ENCODE measurements at places on chromosomes 3 and 15.

- DNase-seq, result peak; percentile 67
Measured at GRCh38 chr15:38263996-38264395, 11.4 kb downstream of the SPRED1 start.

GRCh38 chr3:138249636-138250035 lies 62.5 kb downstream of the ARMC8 start:
- DNase-seq, result no peak

GRCh38 chr3:52279596-52279995 lies 1.1 kb upstream of the WDR82 start:
- no peak for DNase-seq

- DNase-seq, result peak; percentile 71
Measured at GRCh38 chr3:65732051-65732935, 306.4 kb downstream of the MAGI1 start.

- no peak for DNase-seq
Measured at GRCh38 chr3:87233805-87234204, 6.7 kb downstream of the CHMP2B start.

DNA sequence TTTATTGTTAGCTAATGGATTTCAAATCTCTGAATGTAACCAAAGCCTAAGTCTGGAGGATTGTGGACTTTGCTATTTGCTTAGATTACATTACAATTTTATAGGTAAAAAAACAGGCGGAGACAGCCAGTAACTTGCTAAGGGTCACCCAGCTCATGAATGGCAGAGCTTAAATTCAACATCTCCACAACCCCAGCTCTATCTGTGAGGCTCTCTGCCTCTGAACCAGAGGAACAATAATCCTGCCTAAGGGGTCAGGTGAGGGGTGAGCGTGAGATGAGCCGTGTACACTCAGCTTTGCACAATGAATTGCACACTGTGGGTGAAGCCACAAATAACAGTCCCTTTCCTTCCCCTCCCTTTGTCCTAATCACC lies 69.8 kb upstream of the SPATA12 start:
- DNase-seq, result no peak

- DNase-seq, result no peak
Measured at GRCh38 chr3:185827595-185828344, 2.9 kb upstream of the IGF2BP2 start.

DNA sequence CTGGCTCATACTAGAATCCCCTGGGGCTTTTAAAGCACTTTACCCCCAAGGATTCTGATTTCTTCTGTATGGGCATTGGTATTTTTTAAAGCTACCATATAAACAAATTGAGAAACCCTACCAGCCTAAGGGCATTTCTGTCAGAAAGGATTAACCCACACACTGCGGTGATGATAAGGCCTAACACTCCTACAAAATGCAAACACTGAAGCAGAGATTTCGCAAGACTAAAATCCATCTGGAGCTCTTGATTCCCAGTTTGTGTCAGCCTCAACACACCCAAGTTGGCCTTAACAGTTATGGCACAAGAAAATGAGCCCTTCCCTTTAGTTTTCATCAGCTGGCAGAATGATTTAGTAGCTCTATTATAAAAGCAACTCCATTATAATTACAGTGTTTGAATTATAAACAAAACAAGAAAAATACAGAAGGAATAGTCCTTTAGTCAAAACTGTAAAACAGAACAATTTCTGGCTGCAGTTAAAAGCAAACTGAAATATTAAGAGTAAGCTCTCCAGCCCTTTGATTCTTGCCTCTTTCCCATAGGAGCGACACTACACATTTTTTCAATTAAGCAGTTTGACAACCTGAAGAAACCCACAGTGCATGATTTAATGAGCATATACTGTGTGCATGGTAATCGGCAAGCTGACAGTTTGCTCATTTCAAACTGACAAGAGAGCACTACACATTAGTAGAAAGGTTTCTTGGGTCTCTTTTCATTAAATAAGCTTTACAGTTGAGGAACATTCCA lies 441.2 kb downstream of the FHIT start:
- DNase-seq, result peak; percentile 15

DNA sequence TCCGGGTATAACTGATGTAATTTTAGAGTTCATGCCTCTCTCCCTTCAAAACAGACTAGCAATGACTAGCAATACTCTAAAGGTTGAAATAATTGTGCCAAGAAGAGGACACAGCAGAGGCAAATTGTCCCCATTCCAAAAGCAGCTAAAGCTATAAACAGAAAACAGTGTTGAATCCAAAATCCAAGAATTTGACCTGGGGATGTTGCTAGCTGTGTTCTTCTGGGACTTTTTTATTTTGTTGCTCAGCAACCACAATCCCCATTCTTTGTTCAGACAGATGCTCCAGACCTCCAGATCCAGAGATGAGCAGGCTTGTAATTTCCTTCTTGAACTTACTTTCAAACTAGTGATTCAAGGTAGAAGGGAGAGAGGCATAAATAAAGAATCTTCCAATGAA lies 191.5 kb downstream of the FOXB1 start:
- DNase-seq, result no peak

- peak; percentile 76 for DNase-seq
Measured at GRCh38 chr3:53219895-53220483, 35.8 kb downstream of the TKT start.

- DNase-seq, result peak; percentile 39
Measured at GRCh38 chr3:63069806-63070475, 194.7 kb upstream of the CADPS start.

DNA sequence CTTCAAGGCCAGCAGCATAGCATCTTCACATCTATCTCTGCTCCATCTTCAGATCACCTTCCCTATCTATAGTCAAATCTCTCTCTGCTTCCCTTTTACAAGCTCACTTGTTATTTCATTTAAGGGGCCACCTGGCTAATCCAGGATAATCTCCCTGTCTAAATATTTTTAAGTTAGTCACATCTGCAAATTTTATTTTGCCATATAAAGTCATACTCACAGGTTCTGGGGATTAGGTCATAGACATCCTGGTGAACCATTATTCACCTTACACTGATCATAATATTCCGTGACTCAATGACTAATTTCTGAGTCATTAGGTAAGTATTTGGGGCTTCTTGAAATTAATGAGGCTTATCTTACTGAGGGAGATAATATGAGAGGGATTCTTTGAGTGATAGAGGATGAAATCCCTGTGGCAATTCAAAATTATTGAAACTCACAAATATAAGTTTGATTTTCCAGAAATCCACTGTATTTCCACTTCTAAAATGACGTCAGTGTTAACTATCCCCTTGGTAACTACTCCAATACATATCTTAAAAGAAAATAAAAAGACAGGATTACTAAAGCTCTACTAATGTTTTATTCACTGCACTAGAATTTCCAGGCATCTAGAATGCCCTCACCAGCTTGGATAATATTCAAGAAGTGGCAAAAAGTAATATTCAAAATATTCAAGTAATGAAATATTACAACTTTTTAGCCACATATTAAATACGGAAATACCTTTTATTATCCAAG lies 93.7 kb upstream of the RBMS3 start:
- peak; percentile 96 for DNase-seq

- peak; percentile 98 for DNase-seq
Measured at GRCh38 chr3:30659270-30660130, 53.1 kb downstream of the TGFBR2 start.

DNA sequence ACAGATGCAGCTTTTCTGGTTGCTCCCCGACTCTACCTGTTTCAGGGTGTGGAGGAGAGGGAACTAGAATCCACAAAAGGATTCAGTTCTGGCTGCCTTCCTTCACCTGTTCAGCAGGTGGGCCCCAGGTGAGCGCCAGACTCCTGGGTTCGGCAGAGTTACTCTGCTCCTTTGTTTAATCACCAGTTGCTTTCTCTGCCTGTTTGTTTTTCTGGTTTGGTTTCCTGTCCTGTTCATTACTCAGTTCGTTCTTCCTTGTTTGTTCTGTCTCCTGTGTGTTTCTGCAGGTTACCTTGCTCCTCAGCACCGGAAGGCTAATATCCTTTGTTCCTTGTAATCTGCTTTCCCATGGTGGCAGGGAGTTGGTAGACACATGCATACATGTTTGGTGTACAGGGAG lies 508.5 kb upstream of the ATP11B start:
- no peak for DNase-seq

- DNase-seq, result peak; percentile 98
Measured at GRCh38 chr3:175346573-175347356, 487.6 kb downstream of the NAALADL2 start.

DNA sequence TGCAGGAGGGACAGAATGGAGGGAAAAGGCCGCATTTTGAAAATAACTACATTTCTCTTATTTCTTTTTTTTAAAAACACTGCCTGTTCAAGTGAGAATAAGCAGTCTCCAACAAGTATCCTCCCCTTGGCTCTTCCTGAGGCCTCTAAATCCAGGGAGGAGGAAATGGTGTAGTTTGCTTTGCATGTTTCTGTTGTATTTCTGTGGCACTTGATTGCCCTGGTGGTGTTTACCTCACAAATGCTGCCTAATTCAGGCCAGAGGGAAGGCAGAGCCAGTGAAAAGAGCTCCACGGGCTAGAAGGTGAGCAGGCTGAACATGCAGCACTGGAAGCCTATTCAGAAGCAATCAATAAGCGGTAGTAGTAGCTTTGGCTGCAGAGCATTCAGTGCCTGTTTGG lies 149.3 kb upstream of the ATP11B start:
- DNase-seq, result no peak

- no peak for DNase-seq
Measured at GRCh38 chr3:57109437-57110199, 49.2 kb downstream of the SPATA12 start.

GRCh38 chr3:156559321-156559720 lies 4.4 kb upstream of the SSR3 start:
- DNase-seq, result no peak

DNA sequence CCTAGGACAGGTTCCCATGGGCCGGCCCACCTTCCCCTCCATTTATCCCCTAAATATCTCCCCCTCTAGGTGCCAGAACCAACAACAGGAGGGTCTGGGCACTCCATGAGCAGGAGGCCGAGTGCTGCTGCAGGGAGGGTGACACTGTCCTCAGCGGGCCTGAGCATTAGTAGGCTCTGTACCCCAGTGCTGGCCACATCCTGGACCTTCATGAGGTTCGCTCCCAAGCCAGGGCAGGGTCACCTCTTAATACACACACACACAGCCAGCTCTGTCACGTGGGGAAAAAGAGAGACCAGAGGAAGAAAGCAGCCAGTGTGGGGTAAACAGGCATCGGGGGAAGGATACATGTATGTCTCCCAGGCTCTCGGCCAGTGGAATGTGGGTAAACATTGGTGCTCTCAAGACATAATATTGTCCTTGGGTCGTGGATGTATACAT lies 27.9 kb upstream of the SEMA3F start:
- no peak for DNase-seq

GRCh38 chr3:39962581-39962980 lies 153.2 kb downstream of the MYRIP start:
- DNase-seq, result no peak

- DNase-seq, result no peak
Measured at GRCh38 chr3:5918626-5919025, 731.1 kb downstream of the EDEM1 start.

- DNase-seq, result peak; percentile 82
Measured at GRCh38 chr3:114143817-114144216, 35.0 kb downstream of the DRD3 start.

- DNase-seq, result peak; percentile 32
Measured at GRCh38 chr15:58864602-58865424, 68.7 kb downstream of the SLTM start.

DNA sequence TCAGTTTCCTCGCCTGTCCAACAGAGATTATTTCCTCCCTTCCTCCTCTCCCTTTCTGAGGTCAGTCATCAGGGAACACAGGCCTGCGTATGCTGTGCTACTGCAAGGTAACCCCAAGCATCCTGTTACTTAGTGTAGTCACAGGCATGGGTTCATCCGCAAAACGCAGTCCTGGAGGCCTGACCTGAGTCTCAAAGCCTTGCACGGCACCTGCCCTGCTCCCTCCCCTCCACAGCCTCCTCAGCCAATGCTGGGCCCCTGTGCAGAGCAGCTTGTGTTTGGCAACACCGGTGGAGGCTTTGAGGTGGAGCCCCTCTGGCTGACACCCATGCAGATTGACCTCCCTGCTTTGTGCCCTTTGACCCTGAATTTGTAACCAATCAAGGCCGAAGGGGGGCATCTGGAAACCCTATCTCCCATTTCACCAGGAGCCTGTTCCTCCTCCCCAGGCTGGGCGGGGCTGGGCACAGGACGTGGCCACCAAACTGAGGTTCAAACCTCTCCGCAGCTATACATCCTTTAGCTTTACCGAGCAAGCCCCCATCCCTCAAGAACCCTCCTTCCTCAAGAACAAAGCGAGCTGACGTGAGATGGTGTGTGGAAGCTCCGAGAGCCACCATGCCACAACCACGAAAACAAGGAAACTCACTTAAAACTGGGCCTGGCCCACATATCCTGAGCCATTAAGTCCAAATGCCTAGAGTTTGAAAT lies 21.5 kb downstream of the TKT start:
- no peak for DNase-seq

GRCh38 chr15:88083811-88084760 lies 172.5 kb downstream of the NTRK3 start:
- no peak for DNase-seq

DNA sequence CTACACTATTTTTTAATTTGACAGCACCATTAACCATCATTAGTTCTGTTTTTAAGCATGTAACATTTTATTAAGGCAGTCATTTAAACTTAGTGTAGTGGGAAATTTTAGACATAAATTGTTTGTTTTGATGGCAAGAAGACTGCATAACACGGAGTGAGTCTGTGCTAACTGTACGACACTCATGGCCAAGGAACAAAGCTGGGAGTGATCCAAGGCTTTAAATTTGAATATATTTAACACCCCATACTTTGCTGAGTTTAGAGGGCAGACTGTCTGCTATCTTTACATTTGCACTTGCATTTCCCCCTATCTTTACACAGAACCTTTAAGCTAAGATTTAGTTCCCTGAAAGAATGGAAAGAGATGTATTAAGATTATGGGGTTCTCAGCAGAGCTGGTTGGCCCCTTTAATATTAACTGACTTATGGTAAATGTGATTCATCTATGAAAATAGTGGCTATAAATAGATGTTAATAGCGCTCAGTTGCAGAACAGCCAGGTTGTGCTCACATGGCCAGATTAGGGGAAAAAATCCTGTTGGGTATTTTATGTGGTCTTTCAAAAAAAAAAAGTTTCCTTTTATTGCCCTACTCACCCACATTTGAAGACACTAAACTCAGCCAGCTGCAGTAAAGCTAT lies 120.7 kb downstream of the CMSS1 start:
- peak; percentile 59 for DNase-seq

- DNase-seq, result no peak
Measured at GRCh38 chr15:60718661-60719069, 239.7 kb upstream of the ICE2 start.

GRCh38 chr15:63392361-63393009 lies 10.8 kb upstream of the CA12 start:
- DNase-seq, result no peak

GRCh38 chr3:21229426-21230135 lies 521.4 kb downstream of the ZNF385D start:
- no peak for DNase-seq

DNA sequence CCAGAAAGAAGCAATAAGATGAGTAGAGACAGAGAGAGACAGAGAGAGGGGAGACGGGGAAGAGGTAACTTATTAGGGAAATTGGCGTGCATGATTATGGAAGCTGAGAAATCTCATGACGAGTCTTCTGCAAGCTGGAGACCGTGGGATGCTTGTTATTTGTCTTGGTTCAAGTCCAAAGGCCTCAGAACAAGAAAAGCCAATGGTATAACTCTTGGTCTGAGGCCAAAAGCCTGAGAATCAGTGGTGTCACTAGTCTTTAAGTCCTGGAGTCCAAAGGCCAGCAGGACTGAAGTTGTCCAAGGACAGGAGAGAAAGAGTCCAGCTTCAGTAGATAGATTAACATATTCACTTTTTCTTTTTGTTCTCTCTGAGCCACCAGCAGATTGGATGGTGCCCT lies 613.6 kb downstream of the CADM2 start:
- DNase-seq, result peak; percentile 49
